C1 segment of cervical spinal cord (tissue), 14 donors: ENCODE measurements at places on chromosomes 16 and 17.
A peak's percentile ranks its signal among the peaks of the same experiment; 100 is the strongest.

GRCh38 chr17:27550291-27550930, 80.6 kb upstream of the LGALS9 start:
- no peak for DNase-seq

GRCh38 chr17:52064791-52065211, 93.7 kb downstream of the CA10 start:
- no peak for DNase-seq

GRCh38 chr17:61160204-61160603, 239.4 kb upstream of the TBX2 start:
- no peak for DNase-seq

DNA sequence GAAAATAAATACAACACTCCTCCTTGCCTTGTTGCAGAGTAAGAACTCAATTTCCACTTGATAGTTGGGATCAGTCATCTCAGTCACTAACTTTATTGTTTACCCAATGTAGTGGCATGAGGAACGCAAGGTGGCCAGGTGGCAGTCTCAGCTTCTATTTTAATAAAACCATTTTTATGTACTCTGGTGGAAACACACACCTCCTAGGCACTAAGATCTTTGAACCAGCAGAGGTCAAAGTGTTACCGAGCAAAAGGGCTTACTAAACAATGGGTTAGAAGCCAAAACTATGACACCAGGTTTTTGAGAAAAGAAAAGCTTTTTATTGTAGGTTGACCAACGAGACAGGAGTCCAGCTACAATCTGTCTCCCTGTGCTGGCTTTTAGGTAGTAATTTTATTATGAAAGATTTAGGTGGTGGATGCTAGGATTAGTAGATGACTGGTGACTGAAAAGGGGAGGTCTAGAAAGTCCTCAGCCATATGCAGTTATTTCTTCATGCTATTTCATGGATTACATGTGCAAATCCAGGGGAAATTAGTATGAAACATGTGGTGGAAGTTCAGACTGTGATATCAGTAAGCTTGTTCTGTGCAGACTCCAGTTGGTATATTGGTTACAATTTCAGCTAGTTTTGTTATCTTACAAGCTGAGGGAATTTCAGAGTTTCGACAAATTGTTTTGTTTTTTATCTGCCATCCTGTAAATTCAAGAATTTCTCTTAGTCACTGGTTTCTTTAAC, 122.3 kb downstream of the PCTP start:
- no peak for DNase-seq

DNA sequence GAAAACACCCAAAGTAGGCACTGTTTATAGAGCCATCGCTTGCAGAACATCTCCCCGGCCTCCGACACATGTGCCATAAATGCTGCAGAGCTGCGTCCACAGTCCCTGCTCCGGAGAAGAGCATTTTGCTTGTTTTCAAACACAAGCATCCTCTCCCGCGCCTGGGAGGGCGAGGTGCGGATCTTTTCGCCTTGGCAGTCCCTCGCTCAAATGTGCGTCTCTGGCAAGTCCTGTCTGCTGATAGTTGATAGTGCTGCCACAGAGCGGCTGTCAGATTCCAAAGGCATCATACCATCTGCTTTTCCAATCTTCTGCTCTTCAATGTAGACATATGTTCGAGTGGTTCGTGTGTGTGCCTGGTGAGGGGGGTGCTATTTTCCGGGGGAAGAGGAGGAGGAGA, 603.7 kb downstream of the MAF start:
- no peak for DNase-seq

DNA sequence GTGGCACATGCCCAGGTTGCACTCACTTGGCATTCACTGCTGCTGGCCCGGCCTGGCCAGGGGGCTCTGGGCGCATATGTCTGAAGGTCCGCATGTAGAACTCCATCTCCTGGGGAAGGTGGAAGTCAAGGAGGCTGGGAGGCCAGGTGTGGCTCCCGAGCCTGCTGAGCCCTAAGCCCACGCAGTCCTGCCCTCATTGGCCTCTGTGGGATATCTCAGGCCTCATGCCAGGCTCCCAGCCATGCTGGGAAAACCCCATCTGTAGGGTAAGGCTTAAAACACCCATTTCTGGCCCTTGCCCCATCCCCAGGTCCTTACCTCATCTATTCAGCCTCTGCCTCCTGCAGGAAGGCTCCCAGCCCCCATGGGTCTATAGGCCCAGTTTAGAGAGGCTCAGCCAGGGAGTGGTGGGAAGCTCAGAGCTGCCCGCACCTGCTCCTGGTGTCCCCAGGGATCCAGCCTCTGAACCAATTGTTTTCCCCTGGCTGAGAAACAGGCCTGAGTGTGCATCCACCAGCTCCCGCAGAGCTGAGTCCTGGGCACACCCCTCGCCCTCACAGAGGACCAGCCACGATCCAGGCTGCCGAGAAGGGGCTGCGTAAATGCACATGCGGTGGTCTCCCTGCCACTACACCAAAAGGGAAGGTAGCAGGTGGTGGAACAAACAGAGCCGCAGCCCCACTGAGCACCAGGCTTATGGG, 2.3 kb upstream of the TPPP3 start:
- no peak for DNase-seq

DNA sequence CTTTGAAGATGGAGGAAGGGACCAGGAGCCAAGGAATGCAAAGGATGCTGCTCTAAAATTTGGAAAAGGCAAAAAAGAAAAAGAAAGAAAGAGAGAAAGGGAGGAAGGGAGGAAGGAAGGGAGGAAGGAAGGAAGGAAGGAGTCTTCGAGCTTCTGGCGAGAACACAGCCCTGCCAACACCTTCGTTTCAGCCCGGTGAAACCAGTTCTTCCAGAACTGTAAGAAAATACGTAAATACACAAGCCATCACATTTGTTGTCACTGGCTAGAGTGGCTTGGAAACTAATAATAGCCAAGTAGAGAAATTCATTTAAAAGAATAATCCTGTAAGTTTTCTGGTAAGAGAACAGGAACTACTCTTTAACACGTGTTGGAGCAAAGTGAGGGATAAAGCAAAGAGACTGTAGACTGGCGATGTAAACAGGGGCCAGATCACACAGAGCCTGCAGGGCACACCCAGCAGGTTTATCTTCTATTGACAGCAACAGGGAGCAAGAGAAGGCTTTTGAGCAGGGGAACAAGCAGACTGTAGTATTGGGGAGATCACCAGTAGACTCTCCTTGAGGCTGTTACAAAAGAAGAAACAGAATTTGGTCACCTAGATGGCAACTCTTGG, 188.7 kb upstream of the MPHOSPH6 start:
- no peak for DNase-seq

DNA sequence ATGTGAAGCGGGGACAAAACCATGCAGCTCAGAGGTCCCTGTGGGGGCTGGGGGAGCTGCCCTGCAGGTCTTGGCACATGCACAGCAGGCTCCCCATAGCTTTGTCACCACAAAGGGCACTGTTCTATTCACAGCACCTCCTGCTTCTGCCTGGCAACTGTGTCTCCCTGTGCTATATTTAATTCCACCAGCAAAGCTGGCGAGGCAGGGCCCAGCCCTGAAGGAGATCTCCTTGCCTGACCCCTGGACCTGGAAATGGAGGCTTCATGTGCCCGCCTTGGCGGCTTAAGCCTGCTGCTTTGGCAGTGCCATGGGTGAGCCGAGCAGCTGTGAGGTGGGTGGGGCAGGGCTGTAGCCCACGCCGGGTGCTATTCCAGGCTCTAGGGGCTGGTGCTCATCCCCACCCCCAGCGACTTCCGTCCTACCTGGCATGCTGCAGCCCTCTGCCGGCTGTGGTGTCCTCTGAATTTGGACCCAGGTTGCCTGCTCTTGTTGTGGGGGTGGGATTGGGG, 6.8 kb downstream of the LDHD start:
- DNase-seq, result no peak

- peak; percentile 24 for DNase-seq
These were observed 611 bp downstream of the BANP start for GRCh38 chr16:87951552-87952538.

- DNase-seq, result no peak
These were observed 132.3 kb upstream of the IRX3 start for GRCh38 chr16:54418903-54419302.

GRCh38 chr17:6793748-6794493, 17.9 kb downstream of the FBXO39 start:
- no peak for DNase-seq

DNA sequence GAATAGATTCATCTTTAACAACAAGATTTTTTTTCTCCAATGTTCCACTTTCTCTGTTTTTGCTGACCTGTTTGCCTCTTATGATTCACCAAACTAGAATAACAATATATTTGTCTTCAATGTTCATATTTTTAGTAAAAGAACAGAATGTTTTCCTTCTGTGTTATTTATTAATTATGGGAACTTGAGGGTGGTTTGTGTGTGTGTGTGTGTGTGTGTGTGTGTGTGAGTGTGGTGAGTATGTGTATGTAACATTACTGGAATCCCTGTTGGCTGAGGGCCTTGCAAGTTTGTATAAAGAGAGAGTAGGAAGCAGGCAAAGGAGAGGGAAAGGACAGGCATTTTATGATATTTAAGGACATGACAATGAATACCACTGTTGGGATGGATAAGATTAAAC, 13.8 kb downstream of the STXBP4 start:
- no peak for DNase-seq

DNA sequence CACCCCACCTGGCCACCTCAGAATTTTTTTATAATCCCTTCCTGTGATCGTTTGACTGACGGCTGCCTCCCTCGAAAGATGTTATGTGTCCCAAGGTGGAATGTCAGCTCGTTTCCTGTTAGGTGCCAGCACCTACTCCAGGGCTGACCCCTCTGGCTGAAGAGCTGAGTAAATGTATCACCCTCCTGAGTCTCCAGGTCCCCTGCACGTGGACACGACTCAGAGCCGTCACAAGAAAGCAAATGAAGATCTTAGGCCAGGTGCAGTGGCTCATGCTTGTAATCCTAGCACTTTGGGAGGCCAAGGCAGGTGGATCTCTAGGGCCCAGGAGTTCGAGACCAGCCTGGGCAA, 273.2 kb downstream of the C16orf95 start:
- DNase-seq, result no peak

DNA sequence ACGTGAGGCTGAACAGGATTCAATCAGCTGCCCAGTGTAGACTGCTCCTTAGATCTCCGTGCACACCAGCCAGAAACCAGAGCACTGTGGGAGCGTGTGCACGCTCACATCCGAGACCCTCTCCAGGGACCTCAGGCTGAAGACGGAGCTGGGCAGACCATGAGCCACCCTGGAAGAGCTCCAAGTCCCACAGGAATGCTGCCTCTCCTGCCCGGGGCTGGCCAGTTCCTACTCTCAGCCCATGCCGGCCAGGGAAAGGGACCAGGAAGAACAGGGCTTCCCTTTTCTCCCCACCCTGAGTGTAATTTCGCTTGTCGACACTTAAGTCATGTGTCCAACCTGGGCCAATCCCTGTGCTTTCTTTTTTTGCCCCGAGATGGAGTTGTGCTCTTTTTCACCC, 6.9 kb downstream of the ALYREF start:
- no peak for DNase-seq

DNA sequence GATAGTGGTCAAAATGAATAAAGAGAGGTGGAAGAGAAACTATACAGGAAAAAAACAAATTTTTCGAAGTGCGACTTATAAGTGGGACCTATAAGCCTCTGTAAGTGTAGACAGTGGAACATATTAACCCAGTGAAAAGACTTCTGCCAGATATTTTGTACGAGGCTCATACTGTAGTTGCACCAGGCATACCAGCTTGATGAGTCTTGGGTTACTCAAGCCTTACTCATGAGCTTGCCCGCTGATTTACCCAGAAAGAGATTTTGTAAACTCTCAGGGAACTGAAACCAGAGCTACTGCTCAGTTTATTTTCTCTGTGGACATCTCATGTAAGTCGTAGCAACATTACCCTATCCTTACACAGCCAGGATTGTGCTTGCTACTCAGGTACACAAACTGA, 708.0 kb upstream of the SOX9 start:
- DNase-seq, result no peak

DNA sequence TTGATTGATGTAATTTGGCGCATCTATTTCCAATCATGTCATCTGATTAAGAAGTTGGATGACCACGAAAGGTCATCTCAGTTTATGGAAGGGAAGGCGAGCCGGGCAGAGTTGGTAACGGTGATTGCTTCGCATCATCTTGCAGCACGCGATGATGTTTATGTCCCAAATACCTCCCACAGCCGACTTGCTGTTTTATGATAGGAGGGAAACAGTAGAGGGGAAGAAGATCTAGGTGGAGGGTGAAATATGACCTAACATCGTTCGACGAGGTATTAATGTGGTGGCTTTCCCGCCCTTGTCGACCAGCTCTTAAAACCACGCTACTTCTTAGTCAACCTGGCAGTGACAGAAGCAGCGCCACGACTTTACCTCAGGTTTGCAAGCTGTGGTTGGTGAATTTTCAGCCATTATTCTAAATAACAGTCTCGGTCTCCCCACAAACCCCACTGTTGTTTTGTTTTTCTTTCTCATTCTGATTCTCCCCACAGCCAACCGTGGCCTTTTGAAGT, 805 bp upstream of the TANC2 start:
- no peak for DNase-seq

GRCh38 chr16:49415083-49415482, 41.5 kb downstream of the C16orf78 start:
- no peak for DNase-seq
